Stimulated activated CD8-positive, alpha-beta memory T cell treated with anti-CD3 and anti-CD28 coated beads, Interleukin-2, amount 100 ng/mL, for 1 hour (primary cell): ENCODE measurements at places on chromosomes 4 and X.

DNA sequence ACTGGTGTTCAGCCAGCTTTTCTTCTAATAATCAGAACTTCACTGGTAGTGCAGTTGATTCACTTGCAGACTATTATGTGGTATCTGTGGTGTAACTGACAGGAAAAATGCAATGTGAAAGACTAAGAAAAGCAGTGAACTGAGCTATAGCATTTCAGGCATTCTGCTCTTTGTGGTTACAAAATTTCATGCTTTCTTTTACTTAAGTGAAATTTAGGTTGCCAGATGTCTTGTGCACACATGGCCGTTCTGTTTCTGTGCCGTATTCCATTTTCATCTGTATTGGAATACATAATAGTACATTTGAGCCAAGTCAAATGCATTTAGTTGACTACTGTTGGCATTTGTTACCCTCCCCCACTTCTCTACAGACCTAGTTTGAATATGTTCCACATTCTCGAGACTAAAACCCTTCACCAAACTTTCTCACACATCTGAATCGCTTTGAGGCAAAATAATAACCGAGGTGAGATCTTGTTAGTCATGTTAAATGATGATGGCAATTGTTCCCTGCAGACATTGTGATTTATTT is 8.2 kb downstream of the RTL3 start:
- DNase-seq = no peak

- DNase-seq = no peak
Observed at GRCh38 chr4:35925806-35926205, 318.5 kb downstream of the ARAP2 start.

GRCh38 chrX:105753411-105753810 is 68.9 kb upstream of the NRK start:
- no peak for DNase-seq

DNA sequence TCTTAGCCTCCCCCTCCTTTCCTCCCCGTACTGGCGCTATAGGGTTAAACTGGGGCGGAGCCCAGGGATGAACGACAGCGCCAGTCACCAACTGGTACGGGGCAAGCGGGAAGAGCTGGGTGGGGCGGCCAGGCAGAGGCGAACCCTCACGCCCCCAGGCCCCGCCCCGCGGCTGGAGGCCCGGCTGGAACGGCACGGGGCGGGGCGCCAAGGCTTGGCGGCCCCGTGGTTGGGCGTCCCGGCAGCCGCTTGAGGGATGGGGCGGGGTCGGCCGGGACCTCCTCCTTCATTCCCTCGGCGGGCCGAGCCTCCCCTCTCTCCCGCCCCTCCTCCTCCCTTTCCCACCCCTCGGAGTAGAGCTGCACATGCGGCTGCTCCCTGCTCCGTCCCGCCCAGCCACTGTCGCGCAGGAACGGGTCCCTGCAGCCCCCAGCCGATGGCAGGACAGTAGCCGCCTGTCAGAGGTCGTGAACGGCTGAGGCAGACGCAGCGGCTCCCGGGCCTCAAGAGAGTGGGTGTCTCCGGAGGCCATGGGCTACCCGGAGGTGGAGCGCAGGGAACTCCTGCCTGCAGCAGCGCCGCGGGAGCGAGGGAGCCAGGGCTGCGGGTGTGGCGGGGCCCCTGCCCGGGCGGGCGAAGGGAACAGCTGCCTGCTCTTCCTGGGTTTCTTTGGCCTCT is at the start of gene EDA:
Gene EDA, plus strand, starts transcription at position 335 of the 678 bp plus-strand sequence.
- peak; percentile 17 for DNase-seq

GRCh38 chr4:27066591-27066990 is 205.9 kb downstream of the STIM2 start:
- DNase-seq = no peak

GRCh38 chrX:119359618-119360382 is 39.3 kb upstream of the SLC25A43 start:
- DNase-seq = no peak

GRCh38 chr4:55346851-55347255 is 811 bp downstream of the SRD5A3 start:
- DNase-seq = no peak

GRCh38 chr4:158722291-158722916 is 792 bp downstream of the PPID start:
- DNase-seq = no peak

DNA sequence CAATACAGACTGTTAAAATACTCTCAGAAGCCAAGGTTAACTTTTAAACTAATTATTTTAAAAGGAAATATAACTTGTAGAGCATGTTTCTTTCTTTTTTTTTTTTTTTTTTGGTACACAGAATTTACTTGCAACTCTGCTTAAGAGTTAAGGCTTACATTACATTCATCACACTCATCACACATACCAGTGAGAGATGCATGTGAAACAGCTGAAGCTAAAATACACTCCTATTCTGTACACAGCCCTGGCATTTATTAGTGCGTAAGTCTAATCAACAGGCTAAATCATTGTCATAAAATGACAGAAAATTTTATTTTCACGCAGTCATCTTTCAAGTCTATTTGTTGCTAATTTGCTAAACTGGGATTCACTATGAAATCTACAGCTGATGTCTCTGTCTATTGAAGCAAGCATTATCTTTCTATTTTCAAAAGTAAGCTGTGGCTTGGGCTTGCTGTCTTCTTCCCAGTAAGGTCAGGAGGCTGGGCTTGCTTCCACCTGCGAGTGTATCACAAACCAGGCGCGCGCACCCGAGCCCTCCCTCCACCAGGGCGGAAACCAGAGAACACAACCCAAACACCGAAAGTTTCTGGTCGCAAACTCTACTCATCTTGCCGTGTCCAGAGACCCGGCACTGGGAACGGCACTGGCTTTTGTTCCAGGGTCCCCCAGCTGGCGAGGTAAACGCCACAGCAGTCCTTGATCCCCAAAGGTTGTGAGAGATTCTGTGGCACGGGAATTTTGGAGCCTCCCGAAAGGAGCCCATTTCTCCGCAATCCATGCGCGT is 3.9 kb downstream of the MAML3 start:
- DNase-seq = peak; percentile 19

- no peak for DNase-seq
Observed at GRCh38 chr4:169013396-169013795, 3.3 kb upstream of the CBR4 start.

DNA sequence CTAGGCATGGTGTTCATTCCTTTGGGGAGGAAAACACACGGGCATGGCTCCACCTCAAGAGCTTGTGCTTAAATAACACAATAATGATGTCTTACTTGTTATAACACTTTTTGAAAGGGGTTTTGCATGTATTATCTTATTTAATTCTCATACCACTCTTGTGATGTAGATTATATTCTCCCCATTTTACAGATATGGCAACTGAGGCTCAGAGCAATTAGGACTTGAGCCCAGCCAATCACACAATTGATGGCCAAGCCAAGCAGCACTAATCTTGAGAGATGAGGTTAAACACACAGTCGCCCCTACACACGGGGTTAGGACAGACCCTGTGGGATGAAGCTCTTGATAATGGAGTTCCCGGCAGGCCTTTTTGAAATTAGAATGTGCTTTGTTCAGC is 45.1 kb downstream of the BCORL1 start:
- DNase-seq = no peak

GRCh38 chrX:456551-457291 is 70.0 kb upstream of the PPP2R3B start:
- no peak for DNase-seq

- no peak for DNase-seq
Observed at GRCh38 chr4:118018381-118019145, 15.7 kb upstream of the NDST3 start.

DNA sequence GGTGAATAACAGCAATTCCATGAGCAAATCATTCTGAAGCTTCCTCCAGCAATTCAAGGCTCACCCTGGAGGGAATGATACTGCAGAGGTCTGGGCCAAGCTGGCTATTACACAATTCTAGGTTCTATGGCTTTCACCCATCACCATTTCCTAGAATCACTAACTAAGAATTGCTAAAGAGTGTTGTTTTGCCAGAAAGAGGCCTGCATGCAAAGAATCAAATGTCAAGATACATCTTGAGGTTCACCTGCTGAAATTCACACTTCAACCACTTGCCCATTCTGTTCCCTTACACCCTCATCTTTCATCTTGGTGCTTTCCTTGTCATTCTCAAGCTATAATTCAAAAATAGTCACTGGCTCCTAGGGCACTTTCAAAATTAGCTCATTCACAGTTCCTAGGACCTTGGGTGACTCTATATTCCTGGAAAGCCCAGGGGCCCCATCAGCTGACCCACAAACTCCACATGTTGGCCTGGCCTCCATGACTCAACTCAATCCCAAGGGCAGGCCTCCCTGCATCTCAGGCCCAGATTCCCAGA is 7.0 kb downstream of the APBB2 start:
- no peak for DNase-seq

DNA sequence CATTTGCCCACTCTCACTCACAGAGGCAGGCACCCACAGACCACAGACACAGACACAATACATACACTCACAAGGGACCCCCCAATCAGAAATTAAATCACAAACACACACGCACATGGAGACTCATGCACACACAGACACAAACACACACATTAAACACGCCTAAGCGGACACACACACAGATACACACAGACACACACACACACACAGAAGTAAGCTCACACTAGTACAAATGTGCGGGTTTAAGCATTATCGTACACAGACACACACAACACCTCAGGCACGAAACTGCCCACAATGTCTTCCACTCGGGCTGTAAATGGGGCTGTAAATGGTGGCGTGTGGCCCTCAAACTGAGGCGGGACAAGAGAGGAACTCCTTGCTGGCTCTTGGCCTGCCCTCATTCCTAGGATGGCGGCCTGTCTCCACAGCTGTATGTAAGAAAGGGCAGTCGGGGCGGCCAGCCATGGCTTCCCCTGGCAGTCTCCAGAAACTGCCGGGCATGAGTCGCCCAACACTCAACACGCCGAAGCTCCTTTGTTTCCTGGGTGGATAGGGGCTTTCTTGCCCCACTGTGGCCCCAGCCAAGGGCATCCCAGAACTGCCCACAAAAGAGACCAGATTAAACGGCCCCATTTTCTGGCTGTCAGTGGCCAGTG is 53.9 kb downstream of the NBDY start:
- no peak for DNase-seq

- DNase-seq = no peak
Observed at GRCh38 chrX:44061968-44062614, 88.9 kb upstream of the NDP start.

GRCh38 chr4:87074121-87074488 is 139.3 kb downstream of the AFF1 start:
- no peak for DNase-seq

DNA sequence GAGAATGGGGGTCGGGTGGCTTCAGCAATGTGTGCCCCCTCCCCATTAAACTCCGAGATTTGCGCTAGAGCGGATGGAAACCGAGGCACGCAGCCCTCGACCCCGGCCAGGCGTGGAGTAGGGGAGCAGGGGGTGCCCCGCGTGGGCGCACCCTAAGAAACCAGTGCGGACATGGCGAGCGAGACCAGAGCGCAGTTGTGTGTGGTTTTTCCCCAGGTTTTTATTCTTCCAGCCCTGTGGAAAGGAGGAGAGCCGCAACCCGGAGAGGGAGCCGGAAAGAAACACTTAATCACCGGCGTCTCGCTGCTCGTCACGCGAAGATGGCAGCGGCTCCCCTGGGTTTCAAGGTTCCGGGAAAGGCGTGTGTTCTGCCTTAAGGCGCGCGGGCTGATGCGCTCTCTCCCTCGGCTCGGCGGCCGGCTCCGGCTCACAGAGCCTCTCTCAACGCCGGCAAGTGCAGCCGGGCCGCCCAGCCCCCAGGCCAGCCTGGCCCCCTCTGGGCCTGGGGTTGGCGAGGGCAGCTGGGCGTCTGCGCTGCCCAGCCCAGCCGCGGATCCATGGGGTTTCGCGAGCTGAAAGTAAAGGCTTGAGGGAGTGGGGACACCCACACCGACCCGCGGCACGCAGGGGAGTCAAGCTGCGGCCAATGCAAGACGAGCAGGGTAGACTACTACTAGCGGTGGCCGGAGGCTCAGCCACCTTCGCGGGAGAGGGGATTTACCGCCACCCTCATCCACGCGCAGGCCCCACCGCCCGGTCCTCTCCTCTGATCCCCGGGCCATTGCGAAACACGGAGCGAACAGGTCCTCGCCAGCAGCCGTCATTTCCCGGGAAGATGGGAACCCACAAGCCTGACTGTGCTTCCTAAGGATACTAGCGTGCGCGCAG is 74.0 kb upstream of the BCOR start:
- DNase-seq = no peak

GRCh38 chr4:140556372-140557085 is 12.2 kb downstream of the UCP1 start:
- no peak for DNase-seq

DNA sequence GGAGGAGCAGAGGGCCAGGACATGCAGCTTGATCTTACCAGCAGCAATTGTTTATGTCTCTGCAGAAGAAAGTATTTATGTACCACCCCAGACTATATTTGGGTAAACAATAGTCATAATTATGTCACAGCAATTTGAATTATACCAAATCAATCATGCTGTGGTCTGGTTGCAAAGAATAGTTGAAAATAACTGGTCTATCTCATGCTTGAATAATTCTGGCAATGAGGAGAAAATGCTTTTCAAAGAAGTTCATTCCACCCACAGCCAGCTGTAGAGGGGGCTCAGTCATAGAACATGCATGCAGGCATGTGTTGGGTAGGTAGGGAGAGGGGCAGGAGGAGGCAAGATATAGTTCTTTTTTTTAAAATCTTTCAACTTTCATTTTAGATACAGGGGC is 399.2 kb downstream of the IL15 start:
- no peak for DNase-seq
